ENCODE measurements at places on chromosomes 16 and 17.

DNA sequence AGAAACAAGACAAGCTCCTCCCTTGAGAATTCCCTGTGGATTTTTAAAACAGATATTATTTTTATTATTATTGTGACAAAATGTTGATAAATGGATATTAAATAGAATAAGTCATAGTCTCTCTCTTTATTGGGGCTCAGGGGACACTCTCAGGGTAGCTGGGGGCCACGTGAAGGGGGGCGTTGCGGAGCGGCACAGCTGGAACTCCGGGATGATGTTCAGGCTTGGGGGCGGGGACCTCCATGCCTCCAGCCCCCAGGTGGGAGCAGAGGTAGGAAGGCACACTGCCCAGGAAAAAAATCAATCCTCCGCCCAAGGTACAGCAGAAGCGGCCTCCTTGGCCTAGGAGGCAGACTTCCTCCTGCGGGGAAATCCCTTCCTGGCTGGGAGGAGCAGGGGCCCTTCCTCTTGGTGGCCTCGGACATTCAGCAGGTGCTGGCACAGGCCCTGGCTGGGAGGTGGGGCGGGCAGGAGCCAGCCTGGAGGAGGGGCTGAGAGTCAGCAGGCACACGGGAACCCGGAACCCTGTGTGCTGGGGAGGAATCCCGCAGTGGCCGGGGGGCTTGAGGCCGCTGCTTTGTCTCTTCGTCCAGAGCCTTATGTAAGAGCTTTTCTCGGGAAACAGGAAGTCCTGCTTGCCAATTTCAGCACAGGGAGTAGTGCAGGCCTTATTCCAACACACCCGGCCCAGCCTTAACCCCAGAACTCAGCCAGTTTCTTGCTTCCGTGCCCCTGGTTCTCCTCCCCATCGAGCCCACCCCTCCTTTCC lies 591 bp upstream of the TNFSF13 start:
- no peak for DNase-seq

GRCh38 chr17:80650751-80651518 lies 106.3 kb downstream of the RPTOR start:
- no peak for DNase-seq

- no peak for DNase-seq
Observed at GRCh38 chr17:82121660-82122629, 23.9 kb upstream of the FASN start.

DNA sequence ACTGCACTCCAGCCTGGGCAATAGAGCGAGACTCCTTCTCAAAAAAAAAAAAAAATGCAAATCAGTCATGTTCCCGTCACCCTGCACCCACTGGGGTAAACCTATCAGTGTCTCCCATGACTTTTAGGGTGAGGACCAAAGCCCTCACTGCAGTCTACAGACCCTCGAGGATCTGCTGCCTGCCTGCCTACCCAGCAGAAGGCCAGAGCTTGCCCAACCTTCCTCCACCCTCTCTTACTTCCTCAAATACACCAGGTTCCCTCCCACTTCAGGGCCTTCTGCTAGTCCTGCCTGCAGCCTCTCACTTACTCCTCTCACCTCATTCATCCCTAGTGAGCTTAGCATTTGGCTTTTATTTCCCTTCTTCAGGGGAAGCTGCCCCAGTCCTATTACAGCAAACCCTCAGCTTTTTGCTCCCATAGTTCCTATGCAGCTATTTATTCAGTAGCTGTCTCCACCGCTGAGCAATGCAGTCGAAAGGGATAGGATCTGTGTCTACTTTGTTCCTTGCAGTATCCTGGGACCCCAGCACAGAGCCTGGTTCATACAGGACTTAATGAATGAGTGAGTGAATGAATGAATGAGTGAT lies 17.8 kb upstream of the TOB1 start:
- no peak for DNase-seq

GRCh38 chr16:12602811-12603698 lies 200.6 kb downstream of the CPPED1 start:
- no peak for DNase-seq

GRCh38 chr17:50471009-50471905 lies 2.6 kb upstream of the CHAD start:
- DNase-seq = no peak

DNA sequence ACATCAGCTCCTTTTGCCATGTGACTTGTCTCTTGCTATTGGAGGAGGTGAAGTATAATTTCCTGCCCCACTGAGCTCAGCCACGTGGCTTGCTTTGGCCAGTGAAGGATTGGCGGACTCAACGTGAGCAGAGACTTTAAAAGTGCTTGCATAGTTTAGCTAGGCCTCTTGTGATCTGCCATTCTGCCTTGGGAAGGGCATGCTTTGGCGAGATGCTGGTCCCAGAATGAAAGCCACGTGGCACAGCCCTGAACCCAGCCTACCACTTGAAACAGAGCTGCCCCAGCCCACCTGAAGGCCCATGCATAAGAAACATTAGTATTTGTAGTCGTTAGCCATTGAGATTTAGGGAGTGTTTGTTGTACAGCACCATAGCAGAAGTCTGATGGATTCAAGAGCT lies 148.2 kb downstream of the TMEM132E start:
- DNase-seq = no peak

GRCh38 chr17:37781451-37781850 lies 36.6 kb upstream of the HNF1B start:
- no peak for DNase-seq

GRCh38 chr16:351804-352520 lies 561 bp downstream of the AXIN1 start:
- DNase-seq = no peak

GRCh38 chr16:85991856-85992255 lies 92.9 kb downstream of the IRF8 start:
- DNase-seq = no peak

GRCh38 chr16:85202631-85203461 lies 90.6 kb upstream of the CIBAR2 start:
- no peak for DNase-seq

DNA sequence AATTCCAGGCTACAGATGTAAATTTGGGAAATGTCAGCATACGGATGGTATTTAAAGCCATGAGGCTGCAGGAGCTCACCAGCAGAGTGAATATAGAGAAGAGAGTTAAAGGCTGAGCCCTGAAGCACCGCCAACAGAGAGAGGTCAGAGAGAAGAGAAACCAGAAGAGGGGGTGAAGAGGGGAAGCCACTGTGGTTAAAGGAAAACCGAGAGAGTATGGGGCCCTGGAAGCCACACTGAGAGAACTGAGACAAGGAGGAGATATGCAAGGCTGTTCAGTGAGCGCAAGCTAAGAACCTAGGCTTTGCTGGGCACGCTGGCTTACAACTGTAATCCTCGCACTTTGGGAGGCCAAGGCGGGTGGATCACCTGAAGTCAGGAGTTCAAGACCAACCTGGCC lies 24.6 kb downstream of the COPRS start:
- no peak for DNase-seq

DNA sequence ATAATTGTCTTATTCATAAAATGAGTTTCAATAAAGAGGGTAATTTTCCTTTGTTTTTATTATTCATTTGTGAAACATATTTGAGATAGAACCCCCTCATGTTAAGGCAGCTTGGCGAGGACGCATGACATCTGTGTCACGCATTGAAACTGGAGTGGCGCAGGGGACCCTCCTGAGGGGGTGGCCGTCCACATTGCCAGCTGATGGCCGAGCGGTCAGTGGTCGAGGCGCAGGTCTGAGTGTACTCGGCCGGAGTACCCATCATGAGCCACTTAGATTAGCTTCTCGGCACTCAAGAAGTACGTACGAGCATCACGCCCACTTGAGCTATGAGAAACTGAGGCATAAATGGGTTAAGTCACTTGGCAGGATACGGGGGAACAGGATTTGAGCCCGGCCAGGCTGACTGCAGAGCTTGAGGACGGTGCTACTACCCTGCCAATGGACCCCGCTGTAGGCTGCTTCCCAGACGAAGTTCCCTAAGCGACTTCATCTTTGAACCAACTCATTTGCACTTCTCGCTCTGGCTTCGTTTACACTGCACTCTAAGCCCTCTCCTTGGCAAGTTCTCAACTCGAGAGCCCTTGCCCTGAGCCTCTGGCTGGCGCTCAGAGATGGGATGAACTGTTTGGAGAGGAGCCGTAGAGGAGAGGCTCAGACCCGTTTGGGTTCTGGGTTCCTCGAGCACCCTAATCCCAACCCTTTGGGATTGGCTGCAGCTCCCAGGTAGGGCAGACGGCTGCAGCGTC lies 91.8 kb downstream of the SDK2 start:
- no peak for DNase-seq

- no peak for DNase-seq
Observed at GRCh38 chr17:66963521-66963908, 992 bp upstream of the CACNG4 start.

DNA sequence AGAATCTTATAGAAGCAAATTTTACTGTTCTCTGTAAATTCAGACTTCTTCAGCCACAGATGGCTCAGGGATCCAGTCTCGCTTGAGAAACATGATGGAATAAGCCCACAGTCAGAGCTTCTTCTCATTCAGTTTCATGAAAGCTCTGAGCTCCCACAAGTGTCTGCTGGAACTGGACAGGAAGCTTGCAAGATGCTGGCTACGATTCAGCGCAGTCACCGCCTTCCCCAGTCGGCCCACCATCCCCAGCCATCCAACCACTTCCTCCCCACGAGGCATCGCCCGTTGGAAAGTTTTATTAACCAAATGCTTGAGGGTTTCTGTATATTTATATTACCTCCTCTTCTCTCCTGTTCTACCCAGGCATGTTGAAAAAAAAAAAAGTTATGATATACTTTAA lies 171.7 kb downstream of the ZFHX3 start:
- DNase-seq = no peak

DNA sequence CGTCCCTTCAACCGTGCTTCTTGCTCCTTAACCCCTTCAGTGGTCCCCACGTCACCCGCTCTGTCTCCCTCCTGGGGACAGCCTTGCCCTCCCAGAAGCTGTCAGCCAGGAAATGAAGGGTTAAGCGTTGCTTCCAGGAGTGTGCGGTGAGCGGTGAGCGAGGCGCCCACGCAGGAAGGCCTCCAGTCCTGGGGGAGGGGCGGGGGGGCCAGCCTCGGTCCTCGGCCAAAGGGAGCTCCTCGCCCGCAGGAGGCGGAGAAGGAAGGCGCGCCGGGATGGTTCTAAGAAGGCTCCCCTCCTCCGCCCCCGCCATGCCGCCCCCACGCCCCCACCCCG lies 2.3 kb downstream of the RBFOX3 start:
- no peak for DNase-seq

DNA sequence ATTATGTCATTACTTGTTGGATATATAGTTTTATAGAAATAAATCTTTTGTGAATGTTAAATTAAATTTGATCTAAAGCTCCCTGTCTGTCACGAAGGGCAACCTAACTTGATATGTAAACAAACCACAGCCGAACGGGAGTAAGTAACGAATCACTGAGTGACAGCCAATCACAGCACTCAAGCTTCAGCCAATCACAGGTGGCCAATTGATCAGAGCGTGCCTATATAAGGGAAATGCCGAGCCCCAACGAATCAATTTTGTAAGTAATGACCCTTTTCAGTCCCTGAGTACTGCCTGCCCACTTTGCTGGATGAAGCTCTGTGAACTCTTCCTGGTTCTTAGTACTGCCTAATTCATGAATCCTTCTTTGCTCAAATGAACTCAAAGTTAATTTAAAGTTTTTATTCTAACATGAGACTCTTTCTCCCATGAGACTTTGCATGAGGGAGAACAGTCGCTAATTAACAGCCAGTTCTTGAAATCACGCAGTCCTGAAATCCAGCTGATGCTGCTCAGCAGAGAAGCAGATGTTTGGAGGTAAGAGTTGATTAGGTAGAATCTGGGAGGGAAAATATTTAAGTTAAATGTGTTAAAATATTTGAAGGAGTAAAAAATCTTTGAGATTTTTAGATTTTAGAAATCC lies 302.2 kb downstream of the CNTNAP4 start:
- DNase-seq = no peak

DNA sequence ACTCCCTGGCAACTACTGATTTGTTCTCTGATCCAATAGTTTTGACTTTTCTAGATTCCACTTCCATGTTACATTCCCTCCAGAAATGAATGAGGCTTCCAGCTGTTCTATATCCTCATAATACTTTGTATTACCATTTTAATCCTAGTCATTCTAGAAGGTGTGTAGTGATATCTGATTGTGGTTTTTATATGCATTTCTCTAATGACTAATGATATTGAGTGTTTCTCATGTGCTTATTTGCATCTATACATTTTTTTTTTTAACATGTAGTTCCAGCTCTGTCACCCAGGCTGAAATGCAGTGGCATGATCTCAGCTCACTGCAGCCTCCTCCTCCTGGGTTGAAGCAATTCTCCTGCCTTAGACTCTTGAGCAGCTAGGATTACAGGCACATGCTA lies 7.3 kb downstream of the ADGRG5 start:
- DNase-seq = no peak

GRCh38 chr16:50154420-50154950 lies 1.4 kb downstream of the TENT4B start:
- no peak for DNase-seq

GRCh38 chr17:75694536-75694935 lies 26.7 kb upstream of the ITGB4 start:
- DNase-seq = no peak

GRCh38 chr16:88383401-88384221 lies 852 bp downstream of the ZNF469 start:
- peak; percentile 66 for DNase-seq

DNA sequence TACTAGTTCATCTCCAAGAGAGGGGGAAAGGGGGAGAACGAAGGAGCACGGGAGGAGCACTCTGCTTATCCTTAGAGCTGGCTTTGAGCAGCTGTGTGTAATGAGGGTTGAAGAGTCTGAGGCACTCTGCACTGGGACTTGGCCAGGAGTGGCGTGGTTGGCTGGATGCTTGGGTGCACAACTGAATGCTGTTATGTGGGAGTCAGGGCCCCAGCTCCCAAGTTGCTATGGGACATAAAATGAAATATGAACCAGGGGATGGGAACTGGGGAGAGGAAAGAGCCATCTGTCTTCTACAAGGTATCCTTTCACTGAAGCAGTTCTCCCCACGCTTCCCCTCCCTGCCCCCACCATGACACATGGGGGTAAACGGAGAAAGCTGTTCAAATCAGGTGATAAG lies 105.9 kb upstream of the ANKFN1 start:
- no peak for DNase-seq

GRCh38 chr16:86051368-86052114 lies 152.6 kb downstream of the IRF8 start:
- no peak for DNase-seq

DNA sequence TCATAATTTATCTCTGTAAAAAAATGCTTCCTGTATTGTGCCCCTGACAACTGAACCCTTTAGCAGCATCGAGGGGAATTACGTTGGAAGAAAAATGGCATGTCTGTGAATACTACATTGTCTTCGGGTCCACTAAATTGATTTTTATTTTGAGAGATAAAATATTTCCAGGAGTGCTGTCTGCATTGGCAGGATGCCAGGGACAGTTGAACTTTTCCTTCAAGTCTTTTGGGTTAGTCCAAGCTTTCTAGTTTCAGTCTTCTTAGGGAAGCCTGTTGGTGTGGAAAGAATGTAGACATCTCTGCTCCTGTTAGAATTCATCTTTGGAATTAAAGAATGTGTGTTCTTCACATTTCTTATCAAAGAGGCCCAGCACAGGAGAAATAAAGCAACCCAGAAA lies 557.9 kb downstream of the TMEM114 start:
- DNase-seq = no peak

GRCh38 chr17:61974115-61974514 lies 46.3 kb upstream of the INTS2 start:
- DNase-seq = no peak

GRCh38 chr16:88170528-88170991 lies 212.2 kb upstream of the ZNF469 start:
- no peak for DNase-seq

GRCh38 chr17:16443511-16444257 lies 28.3 kb downstream of the TRPV2 start:
- peak; percentile 82 for DNase-seq

All from activated CD8-positive, alpha-beta memory T cell treated with anti-CD3 and anti-CD28 coated beads for 24 hours (primary cell).